Nucleus accumbens (tissue), 56 donors: ENCODE measurements at places on chromosomes 16 and 17.

DNA sequence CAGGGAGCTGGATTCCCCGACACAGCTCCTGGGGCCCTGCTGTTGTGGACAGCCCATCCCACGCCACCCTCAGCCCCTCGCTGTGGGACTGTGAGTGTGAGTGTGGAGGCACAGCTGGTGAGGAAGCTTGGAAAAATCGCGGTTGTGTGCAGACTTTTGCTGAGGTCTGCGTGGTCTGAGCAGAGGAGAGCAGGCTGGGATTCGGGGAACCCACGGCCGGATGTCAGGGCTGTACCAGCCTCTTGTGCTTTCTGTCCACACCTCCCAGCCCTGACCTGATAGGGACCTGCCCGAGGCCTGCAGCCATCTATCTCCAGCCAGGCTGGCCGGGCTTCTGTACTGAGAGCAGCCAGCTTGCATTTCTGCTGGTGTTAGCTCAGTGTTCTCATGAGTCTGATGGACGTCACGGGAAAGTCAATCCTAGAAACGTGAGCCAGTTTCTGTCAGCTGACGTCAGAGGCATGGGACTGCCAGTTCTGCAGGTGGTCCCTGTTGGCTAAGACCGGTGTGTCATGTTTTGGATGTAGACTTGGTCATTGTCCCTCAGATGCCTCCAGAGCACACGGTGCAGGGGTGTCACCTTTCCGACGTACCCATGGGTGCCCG lies 72.8 kb upstream of the ZNF750 start:
- no peak for DNase-seq

GRCh38 chr17:2710803-2711607 lies 559 bp downstream of the CLUH start:
- DNase-seq = no peak

- no peak for DNase-seq
Measured at GRCh38 chr16:83040174-83040573, 413.4 kb downstream of the CDH13 start.

- no peak for DNase-seq
Measured at GRCh38 chr16:50688867-50689266, 4.5 kb upstream of the NOD2 start.

DNA sequence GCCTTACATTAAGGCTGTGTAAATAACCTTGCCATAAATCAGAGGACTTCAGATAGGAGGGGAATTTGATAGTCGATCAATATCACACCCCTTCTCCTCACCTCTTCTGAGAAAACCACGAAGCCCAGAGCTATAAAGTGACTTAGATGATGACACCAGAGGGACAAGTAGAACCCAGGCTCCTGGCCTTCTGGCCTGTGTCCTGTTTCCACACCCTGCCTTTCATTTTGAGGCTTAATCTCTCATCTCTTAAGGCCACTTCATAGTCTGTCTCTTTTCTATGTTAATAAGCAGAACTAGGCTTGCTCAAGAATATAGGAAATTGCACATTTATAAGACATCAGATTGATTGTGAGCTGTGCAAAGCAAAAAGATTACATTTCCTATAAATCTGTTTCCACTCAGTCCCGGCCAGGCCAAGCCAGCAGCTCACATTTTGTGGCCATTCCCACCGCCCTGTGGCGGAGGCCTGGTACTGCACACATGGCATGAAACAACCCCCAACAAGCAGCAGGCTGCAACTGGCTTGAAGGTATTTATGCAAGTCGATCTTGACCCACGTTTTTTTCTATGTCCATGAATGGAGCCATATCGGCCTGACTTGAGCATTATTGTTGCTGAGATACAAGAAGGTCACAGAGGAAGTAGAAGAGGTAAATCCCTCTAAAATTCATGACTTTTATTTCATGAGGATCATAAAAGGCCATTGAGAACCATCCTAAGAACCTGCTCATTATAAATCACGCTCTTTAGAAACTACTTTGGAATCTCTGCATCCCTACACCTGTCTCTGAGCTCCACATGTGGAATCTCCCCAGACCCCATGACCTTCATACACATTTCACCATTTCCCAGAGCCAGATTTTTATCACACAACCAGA lies 93.7 kb downstream of the PMP22 start:
- no peak for DNase-seq

- no peak for DNase-seq
Measured at GRCh38 chr16:31471875-31472708, at the start of gene TGFB1I1. Gene TGFB1I1 (plus strand): TSS chr16:31472152. CDS start chr16:31472189, 37 bp downstream.

- DNase-seq = no peak
Measured at GRCh38 chr17:31494259-31495021, 103.0 kb downstream of the RAB11FIP4 start.

DNA sequence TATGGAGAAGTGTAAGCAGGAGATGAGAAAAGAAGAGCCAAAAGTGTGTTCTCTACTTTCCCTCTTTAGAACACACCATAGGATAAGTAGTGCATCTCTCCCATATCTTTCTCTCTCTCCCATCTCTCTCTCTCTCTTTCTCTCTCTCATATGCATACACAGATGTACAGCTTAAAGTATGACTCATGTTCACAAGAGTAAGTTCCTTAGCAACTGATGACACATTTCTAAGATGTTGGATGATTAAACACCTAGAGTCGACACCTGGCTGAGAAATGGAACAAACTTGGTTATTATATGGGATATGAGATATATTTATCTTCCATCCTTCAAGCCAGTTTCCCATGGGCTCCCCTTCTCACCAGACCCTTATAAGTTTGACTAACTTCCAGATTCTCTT lies 113.5 kb downstream of the TMEM132E start:
- DNase-seq = no peak

- DNase-seq = no peak
Measured at GRCh38 chr17:80441133-80441578, 26.2 kb downstream of the ENDOV start.

DNA sequence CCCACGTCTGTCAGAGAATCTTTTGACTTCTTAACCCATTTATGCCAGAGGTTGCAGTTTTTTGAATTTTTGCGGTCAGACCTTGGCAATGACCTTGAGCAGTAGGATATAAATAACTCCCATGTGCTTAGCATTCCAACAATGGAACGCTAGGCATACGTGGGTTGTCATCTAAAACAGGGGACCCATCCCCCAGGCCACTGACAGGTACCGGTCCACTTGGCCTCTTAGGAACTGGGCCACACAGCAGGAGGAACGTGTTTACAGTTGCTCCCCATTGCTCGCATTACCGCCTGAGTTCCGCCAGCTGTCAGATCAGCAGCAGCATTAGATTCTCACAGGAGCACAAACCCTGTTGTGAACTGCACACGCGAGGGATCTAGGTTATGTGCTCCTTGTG lies 76.8 kb upstream of the LGALS9 start:
- DNase-seq = no peak

- no peak for DNase-seq
Measured at GRCh38 chr16:19375561-19376158, 42.0 kb upstream of the TMC5 start.

GRCh38 chr17:12659500-12659899 lies 6.2 kb upstream of the MYOCD start:
- DNase-seq = no peak

- DNase-seq = no peak
Measured at GRCh38 chr17:77125432-77125901, 15.3 kb upstream of the SEC14L1 start.
